Small intestine (tissue), 16 donors: ENCODE measurements at places on chromosomes 16 and 17. TPM values are rescaled to one million over a fixed set of nuclear protein-coding genes. Genes with fewer than 3 reads are reported as not detected.

The ATP2A3 gene
- 83.0 TPM for polyA plus RNA-seq

The NXPH3 gene
- polyA plus RNA-seq: not detected

- no peak overlapping the region for H3K4me3 ChIP-seq
- no peak for DNase-seq
- no peaks in the 10 kb centered on the region for H3K27me3 ChIP-seq
- H3K27ac ChIP-seq: no peak overlapping the region
Measured at GRCh38 chr17:804541-805435, 22.6 kb downstream of the MRM3 start.

GRCh38 chr17:34366529-34367107 lies 3.6 kb upstream of the CCL1 start:
- H3K27me3 ChIP-seq: peaks cover 4% of the 10 kb centered on the region
- no peaks in the 10 kb centered on the region for H3K36me3 ChIP-seq
- no peak overlapping the region for H3K27ac ChIP-seq
- H3K4me1 ChIP-seq: no peaks in the 10 kb centered on the region
- DNase-seq: no peak

DNA sequence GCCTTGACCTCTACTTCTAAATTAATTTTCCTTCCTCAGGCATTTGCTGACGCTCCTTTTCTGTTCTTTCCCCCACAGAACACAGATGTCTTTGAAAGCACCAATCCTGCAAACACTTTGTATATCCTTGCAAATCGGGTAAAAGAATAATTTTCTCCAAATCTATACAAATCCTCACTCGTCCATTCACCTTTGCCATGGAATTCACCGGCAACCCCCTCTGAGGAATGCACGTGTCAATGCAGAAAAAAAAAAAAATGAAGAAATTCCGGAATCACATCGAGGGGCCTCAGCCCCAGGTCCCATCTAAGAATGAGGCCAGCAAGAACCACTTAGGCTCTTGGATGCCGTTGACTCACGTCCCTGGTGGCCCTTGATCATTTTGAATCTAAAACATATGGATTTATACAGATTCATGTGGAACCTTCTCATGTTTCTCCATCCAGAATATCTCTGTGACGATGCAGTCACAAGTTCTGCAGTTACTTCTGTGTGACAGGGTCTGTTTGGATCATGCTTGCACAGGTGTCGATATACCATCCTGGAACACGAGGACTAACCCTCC lies 136.9 kb downstream of the RBFOX3 start:
- no peaks in the 10 kb centered on the region for H3K4me1 ChIP-seq
- no peak overlapping the region for H3K27ac ChIP-seq
- H3K4me3 ChIP-seq: no peak overlapping the region
- DNase-seq: no peak
- no peaks in the 10 kb centered on the region for H3K36me3 ChIP-seq
- H3K27me3 ChIP-seq: peaks cover 15% of the 10 kb centered on the region

DNA sequence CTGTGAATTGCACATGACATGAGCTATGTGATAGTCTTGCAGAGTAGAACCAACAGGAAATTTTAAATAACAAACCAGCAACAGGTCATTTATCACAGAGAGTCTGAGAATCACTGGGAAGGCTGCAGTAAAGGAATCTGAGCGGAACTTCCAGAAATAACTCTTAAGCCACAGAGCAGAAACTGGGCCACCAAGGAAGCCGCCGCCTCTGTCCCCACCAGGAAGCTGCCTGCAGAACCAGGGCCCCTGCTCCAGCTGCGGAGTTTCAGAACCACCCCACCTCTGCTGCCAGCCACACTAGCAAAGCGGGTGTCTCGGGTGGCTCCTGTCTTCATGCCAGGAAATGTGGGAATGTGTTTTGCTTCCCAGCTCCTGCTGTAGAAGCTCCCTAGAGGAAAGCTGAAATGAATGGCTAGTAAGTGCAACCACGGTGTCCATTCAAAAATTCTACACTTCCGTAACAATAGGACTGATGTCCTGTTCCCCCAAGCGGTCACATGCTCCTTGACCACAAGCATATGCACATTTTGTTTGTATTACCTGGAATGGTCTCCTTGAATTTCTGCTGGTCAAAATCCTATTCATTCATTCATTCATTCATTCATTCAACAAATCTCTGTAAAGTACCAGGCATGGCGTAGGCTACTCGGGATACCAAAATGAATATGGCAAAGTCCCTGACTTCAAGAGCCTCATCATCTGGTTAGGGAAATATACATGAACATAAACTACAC lies 7.7 kb upstream of the ITPRIPL2 start:
- no peak overlapping the region for H3K4me3 ChIP-seq
- H3K36me3 ChIP-seq: no peaks in the 10 kb centered on the region
- H3K27ac ChIP-seq: no peak overlapping the region

- H3K27me3 ChIP-seq: no peaks in the 10 kb centered on the region
Measured at GRCh38 chr16:11356573-11357331, 11.5 kb downstream of the RMI2 start.

DNA sequence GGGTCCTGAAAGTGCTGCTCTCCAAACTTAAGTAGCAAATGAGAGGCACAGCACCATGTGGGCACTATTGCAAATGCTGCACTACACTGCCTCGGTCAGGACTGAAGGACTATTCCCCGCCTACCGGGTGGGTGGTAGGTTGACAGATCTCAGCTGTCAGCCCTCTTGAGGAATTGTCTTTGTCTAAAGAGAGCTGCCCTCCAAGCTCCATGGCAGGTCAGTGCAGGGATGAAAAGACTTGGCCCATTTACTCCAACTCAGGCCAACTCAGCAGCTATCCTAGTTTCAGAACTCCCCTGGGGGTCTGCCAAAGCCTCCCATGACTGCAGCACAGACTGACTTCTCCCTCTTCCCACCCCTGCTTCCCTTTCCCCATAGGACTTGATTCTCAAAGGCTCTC lies 3.4 kb upstream of the PDZD9 start:
- H3K4me1 ChIP-seq: no peaks in the 10 kb centered on the region
- no peaks in the 10 kb centered on the region for H3K36me3 ChIP-seq
- no peak overlapping the region for H3K4me3 ChIP-seq
- H3K27me3 ChIP-seq: no peaks in the 10 kb centered on the region
- no peak for DNase-seq
- no peak overlapping the region for H3K27ac ChIP-seq

GRCh38 chr16:58366247-58367031 lies 25.8 kb upstream of the GINS3 start:
- H3K4me3 ChIP-seq: no peak overlapping the region
- H3K4me1 ChIP-seq: no peaks in the 10 kb centered on the region
- H3K27me3 ChIP-seq: no peaks in the 10 kb centered on the region
- H3K27ac ChIP-seq: no peak overlapping the region
- no peak for DNase-seq
- no peaks in the 10 kb centered on the region for H3K36me3 ChIP-seq

DNA sequence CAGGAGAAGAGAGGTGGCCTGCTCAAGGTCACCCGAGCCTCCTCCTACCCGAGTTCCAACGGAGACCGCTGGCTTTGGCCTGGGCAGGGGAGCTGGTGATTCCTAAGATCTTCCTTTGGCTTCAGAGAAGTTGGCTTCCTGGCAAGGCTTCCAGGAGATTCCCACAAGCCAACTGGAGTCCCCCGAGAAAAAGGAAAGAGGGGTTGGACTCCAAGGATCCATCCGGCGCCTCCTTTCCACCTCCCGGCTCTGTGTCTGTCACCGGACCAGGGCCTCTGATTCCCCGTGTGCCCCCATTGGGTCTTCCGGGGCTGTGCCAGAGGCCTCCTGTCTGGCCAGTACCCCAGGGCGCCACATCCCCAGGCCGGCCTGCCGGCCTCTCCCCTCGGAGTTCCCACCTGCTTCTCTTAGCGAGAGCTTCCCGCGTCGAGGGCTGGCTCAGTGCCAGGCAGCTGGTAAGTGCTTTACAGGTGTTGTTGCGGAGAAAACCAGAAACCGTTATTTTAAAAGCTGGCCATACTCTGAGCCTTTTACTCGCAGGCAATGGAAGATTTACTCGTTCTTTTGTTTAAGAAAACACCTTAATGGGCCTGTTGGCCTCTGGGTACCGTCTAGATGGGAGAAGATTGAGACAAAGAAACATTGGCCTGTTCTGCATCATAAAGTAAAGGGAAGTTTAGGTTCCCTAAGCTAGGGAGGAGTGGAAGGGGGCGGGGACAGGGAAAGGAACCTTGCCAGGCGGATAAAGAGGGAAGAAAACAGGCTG lies 258.4 kb upstream of the SDK2 start:
- H3K4me1 ChIP-seq: no peaks in the 10 kb centered on the region
- H3K27ac ChIP-seq: no peak overlapping the region
- no peaks in the 10 kb centered on the region for H3K36me3 ChIP-seq
- peaks cover 18% of the 10 kb centered on the region for H3K27me3 ChIP-seq
- no peak overlapping the region for H3K4me3 ChIP-seq

DNA sequence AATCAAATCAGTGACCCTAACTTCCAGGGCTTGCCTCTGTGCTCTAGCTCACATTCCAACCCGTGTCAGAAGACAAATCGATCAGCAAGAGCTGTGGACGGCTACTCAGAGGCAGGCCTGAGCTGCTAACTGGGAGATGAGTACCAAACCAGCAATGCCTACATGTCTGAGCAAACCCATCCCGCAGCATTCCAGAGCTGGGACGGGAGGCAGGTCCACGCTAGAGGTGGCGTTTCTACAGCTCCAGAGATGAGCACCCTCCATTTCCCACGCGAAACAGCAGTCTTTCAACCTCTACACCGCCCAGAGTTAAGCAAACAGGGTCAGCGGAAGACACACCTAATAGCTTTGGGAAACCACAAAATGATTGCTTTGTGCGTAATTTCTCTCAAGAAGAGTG lies 6.5 kb downstream of the NXN start:
- DNase-seq: no peak
- no peak overlapping the region for H3K4me3 ChIP-seq
- peaks cover 4% of the 10 kb centered on the region for H3K4me1 ChIP-seq
- no peak overlapping the region for H3K27ac ChIP-seq

- no peak overlapping the region for H3K27ac ChIP-seq
- no peak for DNase-seq
- peaks cover 3% of the 10 kb centered on the region for H3K36me3 ChIP-seq
Measured at GRCh38 chr17:1045456-1045855, 48.5 kb downstream of the TIMM22 start.
